GM20000 (cell line): ENCODE measurements at places on chromosomes 4 and X.
A peak's percentile ranks its signal among the peaks of the same experiment; 100 is the strongest.

DNA sequence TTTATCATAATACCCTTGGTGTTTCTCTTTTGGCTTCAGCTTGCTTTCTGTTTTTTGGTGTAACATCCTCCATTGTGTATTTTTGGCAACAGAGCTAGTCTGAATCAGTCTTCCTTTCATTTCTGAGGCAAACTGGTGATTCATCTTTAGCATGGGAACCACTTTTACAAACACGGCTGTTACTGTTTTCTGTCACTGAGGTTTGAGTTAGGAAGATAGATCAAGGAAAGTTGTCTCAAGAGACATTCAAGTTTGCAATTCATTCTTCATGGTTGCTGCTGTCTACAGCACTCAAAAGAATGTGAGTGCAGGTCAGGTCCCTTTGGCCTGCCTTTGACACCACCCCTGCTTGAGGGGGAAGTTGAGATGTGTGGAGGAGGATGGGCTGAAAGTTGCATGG, 36.3 kb downstream of the IL21 start:
- DNase-seq = peak; percentile 28

- DNase-seq = peak; percentile 7
These were observed 19.1 kb upstream of the ZXDA start for GRCh38 chrX:57929373-57929772.

- no peak for DNase-seq
These were observed 2.9 kb downstream of the ANXA5 start for GRCh38 chr4:121693886-121694285.

GRCh38 chr4:147533331-147533730, 52.4 kb downstream of the EDNRA start:
- DNase-seq = no peak

GRCh38 chr4:139843641-139844040, 178.0 kb downstream of the MGST2 start:
- no peak for DNase-seq

DNA sequence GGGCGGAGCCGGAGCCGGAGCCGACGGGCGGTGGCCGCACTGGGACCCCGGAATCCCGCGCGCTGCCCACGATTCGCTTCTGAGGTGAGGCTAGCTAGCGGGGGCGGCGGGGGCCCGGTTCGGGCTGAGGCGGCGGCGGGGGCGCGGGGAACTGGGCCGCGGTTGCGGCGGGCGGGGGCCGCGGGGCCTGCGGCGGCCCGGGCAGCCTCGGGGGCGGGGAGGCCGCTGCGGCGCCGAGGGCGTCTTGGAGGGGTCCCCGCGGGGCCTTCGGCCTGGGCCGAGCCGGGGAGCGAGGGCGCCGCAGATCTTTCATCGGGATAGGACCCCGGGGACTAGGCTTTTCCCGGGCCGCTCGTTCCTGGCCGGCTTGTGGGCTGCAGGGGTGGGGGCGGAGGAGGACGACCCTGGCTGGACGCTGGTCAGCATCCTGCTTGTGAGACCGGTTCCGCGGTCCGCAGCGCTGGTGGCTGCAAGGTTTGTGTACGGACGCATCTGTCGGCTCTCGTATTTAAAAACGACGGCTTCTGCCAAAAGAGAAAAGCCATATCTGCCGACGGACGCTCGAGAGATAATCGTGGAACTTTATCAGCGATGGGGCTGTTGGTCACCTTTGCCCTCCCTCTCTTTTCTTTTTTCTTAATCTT, 419 bp downstream of the ADD1 start:
- DNase-seq = peak; percentile 35

GRCh38 chr4:153432965-153433753, 33.0 kb upstream of the TMEM131L start:
- peak; percentile 80 for DNase-seq

GRCh38 chrX:153572601-153573000, 26.3 kb downstream of the CCNQ start:
- no peak for DNase-seq

GRCh38 chrX:111483135-111483534, 28.3 kb upstream of the SERTM2 start:
- no peak for DNase-seq

- DNase-seq = no peak
These were observed 146.5 kb downstream of the NDST3 start for GRCh38 chr4:118180776-118181175.
